ENCODE measurements at places on chromosomes 4 and X. TPM values are rescaled to one million over a fixed set of nuclear protein-coding genes. Genes with fewer than 3 reads are reported as not detected.

TLR7 gene
- total RNA-seq, result 2.0 TPM

GYPE gene
- total RNA-seq, result 0.18 TPM

SNCA gene
- total RNA-seq, result 3.9 TPM

GPR82 gene
- 0.56 TPM for total RNA-seq

EMCN gene
- total RNA-seq, result 4.5 TPM

MAGIX gene
- 13.9 TPM for total RNA-seq

EFHC2 gene
- total RNA-seq, result 2.1 TPM

HTT gene
- 51.7 TPM for total RNA-seq

NAP1L3 gene
- total RNA-seq, result 0.43 TPM

SGCB gene
- total RNA-seq, result 19.2 TPM

CFAP299 gene
- not detected for total RNA-seq

FGFR3 gene
- total RNA-seq, result 57.4 TPM

NHSL2 gene
- 3.4 TPM for total RNA-seq

ANKRD50 gene
- 11.8 TPM for total RNA-seq

IL2 gene
- not detected for total RNA-seq

GRIA3 gene
- 0.67 TPM for total RNA-seq

HGFAC gene
- total RNA-seq, result not detected

CXCR3 gene
- 2.3 TPM for total RNA-seq

PRICKLE3 gene
- total RNA-seq, result 15.1 TPM

STAP1 gene
- total RNA-seq, result 0.84 TPM

INTS6L gene
- total RNA-seq, result 14.9 TPM

MAGEE2 gene
- not detected for total RNA-seq

SYAP1 gene
- total RNA-seq, result 50.4 TPM

ZNF157 gene
- not detected for total RNA-seq

TCP11X2 gene
- total RNA-seq, result not detected

Measured in left colon (tissue), 2 donors.